Upper lobe of right lung (tissue), 1 donor: ENCODE measurements at places on chromosomes 7 and 10. TPM values are rescaled to one million over a fixed set of nuclear protein-coding genes. Genes with fewer than 3 reads are reported as not detected.
A peak's percentile ranks its signal among the peaks of the same experiment; 100 is the strongest.

Gene HOXA1
- total RNA-seq = 0.75 TPM

- no peak overlapping the region for H3K4me3 ChIP-seq
- H3K27ac ChIP-seq = peak overlapping the region; percentile 42
- H3K4me1 ChIP-seq = peaks cover 21% of the 10 kb centered on the region
- H3K27me3 ChIP-seq = no peaks in the 10 kb centered on the region
- DNase-seq = no peak
Observed at GRCh38 chr7:99385564-99385963, 11.0 kb downstream of the ARPC1B start.

DNA sequence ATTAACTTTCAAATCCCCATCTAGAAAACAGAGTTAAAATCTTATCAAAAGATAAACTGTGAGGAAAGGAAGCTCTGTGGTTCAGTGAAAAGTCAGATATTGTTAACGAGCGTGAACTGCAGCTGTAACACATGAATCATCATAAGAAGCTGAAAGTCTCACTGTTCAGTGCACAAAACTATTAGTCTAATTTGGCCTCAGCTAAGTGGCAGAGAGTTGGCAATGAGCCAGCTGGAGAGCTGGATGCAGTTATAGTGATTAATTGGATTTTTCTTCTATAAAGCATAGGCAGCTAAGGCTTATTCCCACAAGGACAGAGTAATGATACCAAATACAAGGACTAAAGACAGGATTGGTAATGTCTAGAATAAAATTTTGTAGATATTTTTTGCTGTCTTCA lies 101.1 kb upstream of the ABCB5 start:
- no peaks in the 10 kb centered on the region for H3K36me3 ChIP-seq
- no peak overlapping the region for H3K27ac ChIP-seq
- no peak overlapping the region for H3K4me3 ChIP-seq
- no peaks in the 10 kb centered on the region for H3K27me3 ChIP-seq
- DNase-seq = no peak

Gene UNCX
- not detected for total RNA-seq

DNA sequence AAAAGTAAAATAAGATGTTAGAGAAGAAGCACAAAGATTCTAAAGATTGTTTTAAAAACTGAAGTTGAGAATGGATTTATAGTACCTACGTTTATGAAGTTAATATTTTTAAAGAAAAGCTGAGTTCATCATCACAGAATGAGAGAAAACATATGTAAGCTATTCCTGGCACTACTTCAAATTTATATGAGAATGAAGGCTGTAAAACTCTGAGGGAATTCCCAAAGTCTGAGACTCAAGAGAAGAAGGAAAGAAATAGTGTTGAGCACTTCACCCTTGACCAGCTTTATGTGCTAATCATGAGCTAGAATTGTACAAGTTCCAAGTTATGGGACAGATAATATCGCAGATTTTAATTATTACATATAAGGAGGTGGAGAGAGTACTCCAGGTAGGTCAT lies 323.7 kb upstream of the GNAI1 start:
- no peak overlapping the region for H3K4me3 ChIP-seq
- H3K4me1 ChIP-seq = no peaks in the 10 kb centered on the region
- no peak overlapping the region for H3K27ac ChIP-seq
- no peaks in the 10 kb centered on the region for H3K36me3 ChIP-seq

Gene CFAP70
- total RNA-seq = 2.7 TPM

Gene RET
- 1.0 TPM for total RNA-seq

DNA sequence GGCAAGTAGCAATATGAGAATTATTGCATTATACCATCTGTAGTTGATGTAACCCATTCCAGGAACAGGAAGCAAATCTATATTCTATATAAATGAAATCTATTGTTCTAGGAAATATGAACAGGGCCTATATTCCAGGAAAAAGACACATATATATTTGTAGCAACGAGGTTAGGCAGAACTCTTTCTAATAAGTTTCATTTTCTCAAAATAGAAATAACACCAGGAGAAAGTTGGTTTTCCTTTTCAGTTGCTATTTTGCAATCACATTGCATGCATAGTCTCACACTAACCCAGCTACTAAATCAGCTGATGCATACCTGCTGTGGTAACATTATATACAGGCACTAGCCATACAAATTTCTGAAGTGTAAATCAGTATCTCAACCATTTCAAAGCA lies 6.2 kb upstream of the IFIT2 start:
- H3K4me3 ChIP-seq = no peak overlapping the region
- no peaks in the 10 kb centered on the region for H3K27me3 ChIP-seq
- peak overlapping the region; percentile 75 for H3K27ac ChIP-seq
- no peaks in the 10 kb centered on the region for H3K36me3 ChIP-seq
- H3K4me1 ChIP-seq = peaks cover 17% of the 10 kb centered on the region

DNA sequence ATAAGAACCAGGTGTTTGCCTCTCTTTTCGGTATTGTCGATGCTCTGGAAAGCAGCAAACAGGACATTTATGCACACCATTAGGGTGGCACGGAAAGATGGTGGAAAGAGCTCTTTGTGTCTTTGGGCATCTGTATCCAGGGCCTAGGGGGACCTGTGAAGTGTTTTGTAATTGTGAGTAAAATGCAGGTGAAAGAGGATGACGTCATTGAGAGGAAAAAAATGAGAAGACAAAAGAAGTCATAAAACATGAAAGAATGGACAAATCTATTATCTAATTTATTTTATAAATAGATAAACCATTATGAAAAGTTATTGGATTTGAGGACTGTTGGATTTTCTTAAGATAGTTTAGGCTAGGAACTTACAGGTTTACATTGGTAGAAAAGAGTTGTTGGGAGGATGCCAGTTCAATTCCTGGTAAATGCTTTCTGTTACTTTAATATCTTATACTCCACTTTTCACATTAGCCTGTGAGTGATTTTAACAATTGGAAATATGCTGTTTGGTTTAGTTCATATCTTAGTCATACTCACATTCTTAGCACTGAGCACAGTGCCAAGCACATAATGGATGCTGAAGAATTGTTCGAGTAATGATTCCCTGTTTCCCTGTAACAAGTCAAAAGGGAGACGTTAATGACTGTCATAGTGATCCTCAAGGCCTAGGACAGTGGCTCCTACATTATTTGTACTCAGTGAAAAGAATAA lies 62.6 kb downstream of the EXOC4 start:
- H3K4me1 ChIP-seq = no peaks in the 10 kb centered on the region
- H3K27ac ChIP-seq = no peak overlapping the region
- DNase-seq = no peak
- H3K27me3 ChIP-seq = no peaks in the 10 kb centered on the region

DNA sequence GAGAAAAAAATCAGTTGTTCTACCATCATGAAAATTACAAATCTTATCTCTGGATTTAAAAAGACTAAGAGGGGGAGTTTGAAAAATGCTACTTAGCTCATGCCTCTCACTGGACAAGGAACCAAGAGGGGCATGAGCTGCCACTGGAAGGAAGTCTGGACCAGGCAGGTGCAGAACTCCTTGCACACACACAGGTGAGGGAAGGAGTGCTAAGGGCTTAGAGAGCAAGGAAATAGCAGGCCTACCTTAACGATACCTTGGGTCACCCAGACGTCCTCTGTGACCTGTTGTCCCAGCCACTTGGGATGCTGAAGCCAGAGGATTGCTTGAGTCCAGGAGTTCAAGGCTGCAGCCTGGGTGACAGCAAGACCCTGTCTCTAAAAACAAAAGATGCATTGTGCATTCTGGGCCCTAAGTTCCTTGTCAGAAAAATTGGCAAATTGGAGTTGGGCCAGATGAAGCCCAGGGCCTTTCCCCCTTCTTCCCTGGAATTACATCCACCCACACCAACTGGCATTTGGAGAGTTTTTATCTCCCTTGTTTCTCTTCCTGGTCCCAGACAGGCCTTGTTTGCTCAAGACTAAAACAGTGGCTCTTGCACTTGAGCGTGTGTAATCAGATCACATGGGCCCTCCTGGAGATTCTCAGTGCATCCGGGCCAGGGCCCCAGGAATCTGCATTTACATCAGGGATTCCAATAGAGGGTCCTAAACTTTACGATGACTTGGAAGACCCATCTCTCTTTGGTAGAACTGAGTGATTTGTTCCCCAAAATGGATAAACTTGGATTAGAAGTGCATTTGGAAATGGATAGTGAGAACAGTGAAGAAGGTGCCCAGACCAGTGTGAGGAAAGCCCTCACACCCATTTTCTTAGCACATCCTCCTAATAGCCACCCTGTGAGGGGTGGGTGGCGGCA lies 3.0 kb downstream of the DDIT4 start:
- DNase-seq = no peak
- H3K27ac ChIP-seq = peak overlapping the region; percentile 94
- peaks cover 20% of the 10 kb centered on the region for H3K36me3 ChIP-seq
- no peaks in the 10 kb centered on the region for H3K27me3 ChIP-seq
- peak overlapping the region; percentile 95 for H3K4me3 ChIP-seq
- peaks cover 28% of the 10 kb centered on the region for H3K4me1 ChIP-seq

- H3K27ac ChIP-seq = no peak overlapping the region
- no peaks in the 10 kb centered on the region for H3K4me1 ChIP-seq
- DNase-seq = no peak
- H3K36me3 ChIP-seq = no peaks in the 10 kb centered on the region
- no peaks in the 10 kb centered on the region for H3K27me3 ChIP-seq
- no peak overlapping the region for H3K4me3 ChIP-seq
Observed at GRCh38 chr7:71459132-71459531, 327.2 kb downstream of the GALNT17 start.

Gene BICC1
- total RNA-seq = 9.2 TPM

DNA sequence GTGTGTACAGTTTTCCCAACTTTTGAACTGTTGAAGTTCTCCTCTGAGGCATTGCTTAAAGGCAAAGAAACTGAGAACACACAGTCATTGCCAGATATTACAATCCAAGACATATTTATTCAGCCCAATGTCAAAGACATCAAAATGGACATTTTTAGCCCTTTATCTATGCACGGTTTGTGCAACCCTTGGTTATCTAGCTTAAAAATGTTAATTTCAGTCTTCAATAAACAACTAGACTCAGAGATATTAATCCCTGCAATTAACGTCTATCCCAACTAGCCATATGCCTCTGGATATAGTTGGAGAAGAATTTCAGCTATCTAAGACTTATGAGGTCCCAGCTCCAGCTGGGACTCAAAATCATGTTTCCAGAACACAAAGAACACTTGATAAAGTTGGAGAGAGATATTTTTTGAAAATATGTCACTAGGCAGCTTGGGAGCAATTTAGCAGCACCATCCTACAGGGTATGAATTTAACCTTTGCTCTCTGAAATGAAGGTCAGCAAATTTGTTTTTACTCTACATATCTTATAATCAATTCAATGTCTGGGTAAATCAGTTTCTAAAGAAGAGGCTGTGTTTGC lies 357.0 kb downstream of the RNLS start:
- no peak for DNase-seq
- no peaks in the 10 kb centered on the region for H3K4me1 ChIP-seq
- H3K27me3 ChIP-seq = no peaks in the 10 kb centered on the region

Gene KRIT1
- total RNA-seq = 37.7 TPM

Gene GSAP
- 64.9 TPM for total RNA-seq

- H3K4me1 ChIP-seq = no peaks in the 10 kb centered on the region
- no peaks in the 10 kb centered on the region for H3K27me3 ChIP-seq
- no peaks in the 10 kb centered on the region for H3K36me3 ChIP-seq
- peak overlapping the region; percentile 12 for H3K27ac ChIP-seq
Observed at GRCh38 chr10:109982123-109982522, 25.7 kb upstream of the ADD3 start.

- H3K27me3 ChIP-seq = no peaks in the 10 kb centered on the region
- no peak for DNase-seq
- no peaks in the 10 kb centered on the region for H3K36me3 ChIP-seq
- H3K4me1 ChIP-seq = peaks cover 12% of the 10 kb centered on the region
- no peak overlapping the region for H3K27ac ChIP-seq
Observed at GRCh38 chr10:112810711-112811151, 139.3 kb upstream of the TCF7L2 start.

GRCh38 chr7:32253299-32253698 lies 183.1 kb upstream of the PDE1C start:
- DNase-seq = no peak
- no peaks in the 10 kb centered on the region for H3K27me3 ChIP-seq
- H3K27ac ChIP-seq = no peak overlapping the region
- H3K4me1 ChIP-seq = no peaks in the 10 kb centered on the region
- H3K4me3 ChIP-seq = no peak overlapping the region
- no peaks in the 10 kb centered on the region for H3K36me3 ChIP-seq

Gene HYAL4
- not detected for total RNA-seq

- no peak overlapping the region for H3K4me3 ChIP-seq
- DNase-seq = no peak
- H3K27me3 ChIP-seq = peaks cover 4% of the 10 kb centered on the region
Observed at GRCh38 chr7:159151231-159151630, 6.6 kb upstream of the VIPR2 start.

DNA sequence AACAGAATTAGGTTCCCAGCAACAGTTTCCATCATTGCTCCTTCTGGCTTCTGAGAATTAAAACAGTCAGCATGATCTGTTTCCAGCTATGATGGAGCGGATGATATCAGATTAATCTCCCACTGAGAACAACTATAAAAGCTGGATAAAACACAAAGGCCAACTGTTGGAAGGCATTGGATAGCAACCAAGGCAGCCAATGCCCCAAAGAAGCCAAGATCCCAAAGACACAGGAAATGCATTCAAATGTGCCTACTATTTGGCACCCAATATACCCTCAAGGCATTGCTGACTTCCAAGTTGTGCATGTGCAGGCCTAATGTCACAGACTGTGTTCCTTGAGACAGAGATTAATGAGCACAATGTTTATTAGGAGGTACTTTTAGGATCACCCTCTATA lies 259.3 kb downstream of the ARHGAP12 start:
- H3K36me3 ChIP-seq = no peaks in the 10 kb centered on the region
- no peak for DNase-seq
- no peaks in the 10 kb centered on the region for H3K4me1 ChIP-seq

DNA sequence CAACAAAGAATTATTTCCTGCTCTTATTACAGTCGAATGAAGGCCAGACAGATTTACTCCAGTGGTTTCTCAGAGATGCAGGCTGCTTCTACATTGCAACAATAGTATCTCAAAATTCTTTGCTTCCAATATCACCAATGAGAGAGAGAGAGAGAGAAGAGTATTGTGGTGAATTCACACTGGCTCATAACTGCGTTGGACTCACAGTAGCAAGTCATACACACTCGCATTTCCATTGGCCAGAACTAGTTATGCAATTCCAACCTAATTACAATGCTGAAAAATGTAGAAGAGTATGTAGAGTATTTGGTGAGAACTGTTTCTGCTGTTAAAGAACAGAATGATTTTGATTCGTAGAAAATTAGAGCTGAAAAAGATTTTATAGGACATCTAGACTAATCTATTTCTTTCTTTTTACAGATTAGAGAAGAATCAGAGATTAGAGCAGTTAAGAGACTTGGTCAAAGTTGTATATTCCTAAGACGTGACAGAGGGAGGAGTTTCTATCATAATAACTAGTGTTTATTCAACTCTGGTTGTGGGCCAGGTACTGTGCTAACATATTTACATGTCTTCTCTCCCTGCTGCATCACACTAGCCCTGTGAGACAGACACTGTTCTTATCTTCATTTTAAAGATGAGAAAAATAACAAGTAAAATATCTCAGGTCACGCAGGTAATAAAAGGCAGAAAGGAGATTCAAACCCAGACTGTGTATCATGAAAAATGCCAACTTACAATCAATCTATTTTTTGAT lies 34.6 kb upstream of the PDK4 start:
- no peak overlapping the region for H3K4me3 ChIP-seq
- peaks cover 15% of the 10 kb centered on the region for H3K4me1 ChIP-seq
- no peak for DNase-seq

Gene DMBT1
- 78.6 TPM for total RNA-seq

GRCh38 chr10:63646491-63646890 lies 125.3 kb downstream of the REEP3 start:
- H3K27ac ChIP-seq = no peak overlapping the region
- H3K4me1 ChIP-seq = peaks cover 10% of the 10 kb centered on the region
- H3K36me3 ChIP-seq = no peaks in the 10 kb centered on the region
- no peak overlapping the region for H3K4me3 ChIP-seq
- H3K27me3 ChIP-seq = no peaks in the 10 kb centered on the region

Gene UCMA
- not detected for total RNA-seq

Gene RNF32
- 1.9 TPM for total RNA-seq

Gene BMPER
- 10.0 TPM for total RNA-seq
